ENCODE measurements at places on chromosomes 4 and X.

- no peak for DNase-seq
These were observed 23.1 kb downstream of the CENPC start for GRCh38 chr4:67522230-67522629.

DNA sequence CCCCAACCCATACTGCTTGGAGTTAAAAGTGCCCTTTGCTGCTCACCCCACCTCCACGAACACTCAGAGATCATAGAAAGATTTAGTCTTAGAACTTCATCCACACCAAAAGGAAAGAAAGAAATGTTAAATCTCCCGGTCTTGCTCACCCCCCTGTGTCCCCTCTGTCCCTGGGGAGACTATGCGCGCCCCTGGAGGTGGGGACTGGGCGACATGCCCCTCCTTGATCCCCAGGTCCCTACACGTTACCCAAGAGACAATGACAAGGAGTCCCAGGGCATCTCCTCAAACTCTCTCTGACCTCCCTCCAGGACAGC, 620 bp downstream of the ITM2A start:
- no peak for DNase-seq

GRCh38 chrX:75784680-75785491, at the start of gene MAGEE2:
Gene MAGEE2, minus strand, starts transcription at chrX:75785254. Its CDS starts 203 bp downstream, at chrX:75785051.
- no peak for DNase-seq

DNA sequence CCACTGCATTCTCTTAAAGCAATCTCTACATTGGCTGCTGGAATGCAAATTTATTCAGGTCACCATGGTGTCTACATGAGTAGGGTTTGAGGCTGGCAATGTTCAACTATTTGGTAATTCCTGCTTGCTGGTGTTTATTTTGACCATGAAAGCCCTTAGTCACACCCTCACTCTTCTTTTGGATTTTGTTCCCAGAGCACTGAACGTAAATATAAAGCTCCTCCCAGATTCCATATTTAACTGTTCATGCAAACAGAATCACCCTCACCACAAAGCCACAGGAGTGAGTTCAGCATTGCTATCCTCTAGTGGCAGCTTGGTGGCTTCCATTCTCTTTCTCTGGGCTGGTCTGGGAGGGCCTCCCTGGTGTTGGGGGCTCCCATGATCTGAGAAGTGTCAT, 82.8 kb downstream of the LNX1 start:
- DNase-seq, result no peak

DNA sequence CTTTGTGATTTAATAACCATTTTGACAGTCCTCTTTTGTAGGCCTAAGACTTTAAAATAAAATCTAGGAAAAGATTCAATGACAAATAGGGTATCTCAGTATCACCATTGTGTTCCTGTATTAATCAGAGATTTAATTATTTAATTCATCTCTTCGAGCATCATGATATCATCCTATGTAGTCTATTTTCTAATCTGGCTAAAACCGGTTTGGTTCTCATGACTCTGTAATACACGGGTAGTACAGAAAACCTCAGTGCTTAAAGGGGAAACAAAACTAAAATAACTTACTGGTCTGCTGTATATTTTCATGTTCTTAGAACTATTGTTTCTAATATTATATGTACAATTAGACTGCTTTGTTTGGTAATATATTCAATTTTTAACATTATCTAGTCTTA, 23.7 kb upstream of the FBXW7 start:
- no peak for DNase-seq

- DNase-seq, result no peak
These were observed 47.7 kb downstream of the EVC start for GRCh38 chr4:5758741-5759140.

GRCh38 chr4:14375816-14376215, 626.5 kb upstream of the CPEB2 start:
- no peak for DNase-seq

- no peak for DNase-seq
These were observed 64.7 kb downstream of the DHX15 start for GRCh38 chr4:24519649-24520048.

DNA sequence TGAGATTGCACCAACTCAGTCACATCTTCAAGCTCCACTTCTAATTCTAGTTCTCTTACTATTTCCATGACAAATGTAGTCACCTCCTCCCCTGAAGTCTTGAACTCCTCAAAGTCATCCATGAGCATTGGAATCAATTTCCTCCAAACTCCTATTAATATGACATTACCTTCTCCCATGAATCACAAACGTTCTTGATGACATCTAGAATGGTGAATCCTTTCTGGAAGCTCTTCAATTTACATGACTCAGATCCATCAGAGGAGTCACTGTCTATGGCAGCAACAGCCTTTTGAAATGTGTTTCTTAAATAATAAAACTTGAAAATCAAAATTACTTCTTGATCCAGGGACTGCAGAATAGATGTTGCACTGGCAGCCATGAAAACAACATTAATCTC, 34.5 kb downstream of the GALNTL6 start:
- DNase-seq, result no peak

- peak; percentile 2 for DNase-seq
These were observed 1.1 kb downstream of the PCSK1N start for GRCh38 chrX:48834383-48834709.

DNA sequence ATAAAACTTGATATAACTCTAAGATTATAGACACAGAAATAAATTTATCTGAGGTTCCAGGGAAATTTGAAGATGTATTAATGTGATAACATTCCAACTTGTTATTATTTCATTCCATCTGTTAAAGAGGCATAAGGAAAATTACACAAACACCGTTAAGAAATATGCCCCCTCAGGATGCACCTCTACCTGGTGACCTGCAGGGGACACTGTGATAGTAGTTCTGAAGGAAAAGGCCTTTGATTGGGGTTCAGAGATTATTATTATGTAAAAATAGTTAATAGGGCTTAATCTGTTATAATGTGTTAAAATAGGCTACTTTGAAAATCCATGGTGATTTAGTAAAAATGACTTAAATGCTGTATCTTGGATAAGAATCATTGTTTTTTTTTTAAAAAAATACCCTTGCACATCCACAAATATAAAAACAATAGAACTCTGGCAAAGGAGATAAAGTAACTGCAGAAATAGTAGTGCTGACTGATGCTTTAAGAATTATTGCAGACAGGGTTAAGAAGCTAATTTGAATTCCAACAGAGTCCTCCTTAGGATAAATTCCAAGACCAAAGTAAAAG, 6.1 kb upstream of the ABRAXAS1 start:
- no peak for DNase-seq

DNA sequence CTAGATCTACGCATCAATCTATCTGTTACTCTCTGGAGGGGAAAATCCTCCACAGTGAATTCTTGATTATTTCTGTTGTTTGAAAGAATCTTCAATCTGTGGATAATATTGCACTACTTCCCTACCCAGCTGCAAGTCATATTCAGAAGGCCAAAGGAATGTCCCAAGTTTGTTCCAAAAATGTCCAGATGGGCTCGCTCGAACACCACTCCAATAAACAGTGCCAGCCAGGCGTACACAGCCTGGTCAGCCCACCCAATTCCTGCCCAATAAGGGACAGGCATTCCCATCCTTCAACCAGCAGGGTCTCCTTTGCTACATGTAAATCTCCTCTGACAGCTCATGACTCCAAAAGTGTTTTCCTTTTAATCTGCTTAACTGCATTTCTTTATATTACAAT, 80.7 kb upstream of the GPM6B start:
- DNase-seq, result no peak

- no peak for DNase-seq
These were observed 549 bp upstream of the GLRB start for GRCh38 chr4:157075401-157075800.

DNA sequence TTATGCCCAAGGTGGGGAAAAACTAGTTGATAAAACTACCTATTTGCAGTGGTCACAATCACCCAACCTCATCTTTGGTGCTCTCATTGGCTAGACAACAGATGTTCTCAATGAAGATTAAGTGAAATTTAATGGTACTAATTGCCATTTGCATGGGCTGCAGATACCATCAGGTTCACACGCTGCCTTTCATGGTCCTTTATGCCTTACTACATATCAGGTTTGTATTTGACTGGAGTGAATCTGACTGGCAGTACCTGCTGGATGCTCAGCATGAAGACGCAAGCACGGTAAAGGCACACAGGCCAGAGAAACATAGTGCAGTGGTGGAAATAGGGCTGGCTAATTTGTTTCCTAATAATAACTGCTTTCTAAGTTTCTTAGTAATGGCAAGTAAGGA, 48.3 kb downstream of the DCX start:
- no peak for DNase-seq

GRCh38 chr4:41442810-41443209, 95.1 kb upstream of the LIMCH1 start:
- DNase-seq, result no peak

DNA sequence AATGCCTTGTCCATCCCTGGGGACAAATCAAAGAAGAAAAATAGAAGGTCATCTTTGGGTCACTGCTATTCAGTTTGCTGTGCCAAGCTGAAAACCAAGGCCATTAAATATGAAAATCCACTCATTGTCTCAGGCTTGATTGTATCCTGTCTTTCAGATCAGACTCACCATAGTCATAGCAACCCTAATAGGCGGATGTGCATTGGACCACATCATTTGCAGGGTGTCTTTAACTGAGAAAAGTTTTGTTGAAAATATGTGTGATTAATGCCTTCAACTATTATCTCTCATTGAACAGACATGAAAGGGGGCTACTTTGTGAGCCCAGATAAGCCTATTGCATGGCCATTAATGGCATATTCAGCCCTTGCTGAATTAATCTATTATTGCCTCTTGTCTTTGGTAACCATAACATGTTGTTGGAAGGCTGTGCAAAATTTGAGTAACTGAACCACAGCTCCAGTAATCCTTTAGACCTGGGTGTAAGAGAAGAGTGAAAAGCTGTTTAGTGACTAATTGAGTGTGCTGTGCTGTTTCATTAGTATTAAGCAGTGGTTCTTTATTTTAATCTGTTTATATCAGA, 453.6 kb upstream of the EPHA5 start:
- no peak for DNase-seq

GRCh38 chr4:878796-879728, 53.1 kb downstream of the GAK start:
- DNase-seq, result no peak

DNA sequence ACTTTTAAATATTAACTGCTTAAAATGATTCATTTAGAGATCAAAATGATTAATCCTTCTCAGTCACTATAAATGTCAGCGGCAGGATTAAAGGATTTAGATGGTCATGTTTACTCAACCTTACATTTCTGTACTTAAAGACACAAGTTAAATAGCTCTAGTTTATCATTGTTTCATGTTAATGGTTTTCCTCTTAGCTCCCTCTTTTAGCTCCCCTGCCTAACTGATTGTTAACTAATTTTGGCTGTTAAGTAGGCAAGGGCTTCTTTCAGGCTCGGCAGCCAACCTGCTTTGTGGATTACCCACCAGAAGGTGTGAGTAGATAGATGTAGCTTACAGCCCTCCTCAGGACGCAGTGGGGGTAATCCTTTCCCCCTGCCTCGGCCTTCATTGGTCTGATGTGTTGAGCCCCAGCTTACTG, 96.0 kb downstream of the TENM3 start:
- DNase-seq, result no peak

GRCh38 chr4:140621161-140621560, 52.4 kb upstream of the UCP1 start:
- DNase-seq, result no peak

GRCh38 chr4:86924811-86925210, 10.0 kb upstream of the AFF1 start:
- no peak for DNase-seq

DNA sequence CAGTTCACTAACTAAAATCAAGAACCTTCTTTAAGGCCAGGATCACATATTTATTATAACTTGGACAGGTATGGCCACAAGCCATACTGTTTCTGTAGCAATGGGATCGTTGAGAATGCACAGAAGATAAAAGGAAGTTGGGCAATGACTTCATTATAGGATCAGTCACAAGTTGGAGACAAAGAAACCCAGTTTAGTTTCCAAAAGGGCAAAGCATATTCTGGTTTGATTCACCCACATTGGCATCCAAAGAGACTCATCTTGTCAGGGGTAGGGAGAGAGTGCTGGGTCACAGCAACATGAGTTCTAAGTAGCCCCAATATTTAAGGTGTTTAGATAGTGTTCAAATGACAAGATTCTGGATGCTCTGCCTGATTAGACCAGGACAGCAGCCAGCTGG, 317.1 kb upstream of the GALNT7 start:
- DNase-seq, result no peak

GRCh38 chr4:179927473-179927872, 2315.7 kb upstream of the TENM3 start:
- DNase-seq, result no peak

DNA sequence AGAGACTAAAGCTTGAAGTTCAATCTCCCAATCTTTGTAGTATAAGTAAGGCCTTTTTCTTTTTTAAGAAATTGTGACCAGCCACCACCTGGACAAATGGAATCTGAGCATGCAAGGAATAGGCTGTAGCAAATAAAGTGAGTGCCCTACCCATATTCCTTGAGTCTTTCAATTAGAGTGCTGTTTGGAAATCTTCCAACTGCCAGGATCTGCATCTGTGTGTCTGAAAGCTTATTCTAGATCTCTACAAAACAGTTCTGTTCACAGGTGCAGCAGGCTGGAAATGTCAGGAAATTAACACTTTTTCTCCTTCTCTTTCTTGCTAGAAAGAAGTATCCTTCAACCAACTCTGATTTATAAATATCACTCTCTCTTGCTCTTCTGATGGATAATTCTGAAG, 76.7 kb upstream of the NDST3 start:
- no peak for DNase-seq

DNA sequence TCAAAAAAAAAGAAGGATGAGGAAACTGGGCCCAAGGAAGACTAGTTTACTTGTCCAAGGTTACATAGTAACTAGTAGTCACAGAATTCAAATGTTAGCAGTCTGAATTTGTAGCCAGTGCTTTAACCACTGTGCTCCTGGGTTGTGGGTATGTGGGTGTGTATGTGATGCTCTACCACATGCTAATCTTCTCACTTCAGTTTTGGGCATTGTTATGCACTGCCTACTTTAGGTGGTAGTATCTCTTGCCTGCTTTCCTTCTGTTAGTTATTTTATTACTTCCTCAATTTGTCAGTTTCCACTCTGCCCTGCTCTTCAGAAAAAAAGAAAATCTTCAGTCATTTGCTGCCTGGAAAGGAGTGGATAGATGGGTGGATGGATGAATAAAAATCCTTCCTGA, 219.2 kb downstream of the RPA4 start:
- no peak for DNase-seq

DNA sequence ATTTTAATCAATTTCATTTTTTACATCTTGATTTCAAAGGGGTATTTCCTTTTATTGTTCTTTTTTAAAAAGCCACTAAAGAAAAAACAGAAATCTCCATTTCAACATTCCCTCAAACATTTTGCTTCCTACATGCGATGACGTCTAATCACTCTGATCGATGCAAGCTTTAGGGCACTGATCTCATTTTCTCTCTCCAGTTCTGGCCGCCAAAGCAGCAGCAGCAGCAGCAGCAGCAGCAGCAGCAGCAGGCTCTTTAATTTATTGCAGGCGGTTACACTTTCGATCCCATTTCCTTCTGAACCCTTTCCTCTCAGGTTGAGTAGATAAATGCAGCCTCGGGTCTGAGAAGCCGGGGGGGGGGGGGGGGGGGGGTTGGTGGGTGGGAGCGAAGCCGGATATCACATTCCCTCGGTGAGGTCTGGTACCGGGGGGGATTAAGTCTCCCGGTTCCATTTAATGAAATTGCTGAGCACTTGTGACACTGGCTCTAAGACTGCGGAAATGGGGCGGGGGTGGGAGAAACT, 3.4 kb upstream of the PCDH7 start:
- DNase-seq, result no peak

All from hippocampal formation (tissue), 2 donors.